ENCODE measurements at places on chromosomes 6 and 20.

GRCh38 chr20:12786276-12786675, 222.5 kb upstream of the SPTLC3 start:
- no peak for DNase-seq

DNA sequence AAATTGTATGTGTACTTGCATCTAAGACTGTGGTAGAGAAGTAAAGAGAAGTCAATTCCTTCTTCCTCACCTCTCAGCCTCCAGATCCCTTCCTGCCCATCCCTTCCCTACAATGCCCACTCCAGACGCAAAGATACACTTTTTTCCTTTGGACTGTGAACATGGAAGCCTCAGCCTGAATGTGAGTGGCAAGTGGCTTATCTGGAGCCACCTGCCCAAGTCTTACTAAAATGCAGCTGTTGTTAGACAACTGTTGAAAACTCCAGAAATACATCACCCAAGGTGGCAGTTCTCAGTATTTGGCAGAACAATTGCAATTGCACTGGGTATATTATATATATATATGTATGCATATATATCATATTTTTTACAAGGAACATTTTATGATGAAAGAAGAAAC, 7.5 kb downstream of the VGLL2 start:
- no peak for DNase-seq

- DNase-seq = no peak
These were observed 15.3 kb upstream of the TUBB2B start for GRCh38 chr6:3242768-3243167.

- no peak for DNase-seq
These were observed 92.5 kb upstream of the NXT1 start for GRCh38 chr20:23257848-23258746.

- DNase-seq = no peak
These were observed 115.2 kb upstream of the HMGCLL1 start for GRCh38 chr6:55694148-55694547.

DNA sequence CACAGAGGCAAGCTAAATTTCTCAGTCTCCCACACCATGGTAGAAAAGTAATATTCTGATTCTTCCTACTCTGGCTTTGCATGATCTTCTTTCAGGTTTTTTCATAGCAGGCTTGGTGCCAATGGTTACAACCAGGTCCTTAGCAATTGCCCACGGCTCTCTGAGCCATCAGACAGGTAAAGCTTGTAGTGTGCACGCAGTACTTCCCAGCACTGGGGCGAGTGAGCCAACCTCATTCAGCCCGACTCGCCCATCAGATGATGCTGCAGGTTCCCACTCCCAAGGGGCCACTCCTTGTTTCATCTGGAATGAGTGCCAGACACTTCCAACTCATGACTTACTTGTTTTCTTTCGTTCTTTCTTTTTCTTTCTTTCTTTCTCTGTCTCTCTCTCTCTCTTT, 78.3 kb downstream of the PERP start:
- DNase-seq = no peak

DNA sequence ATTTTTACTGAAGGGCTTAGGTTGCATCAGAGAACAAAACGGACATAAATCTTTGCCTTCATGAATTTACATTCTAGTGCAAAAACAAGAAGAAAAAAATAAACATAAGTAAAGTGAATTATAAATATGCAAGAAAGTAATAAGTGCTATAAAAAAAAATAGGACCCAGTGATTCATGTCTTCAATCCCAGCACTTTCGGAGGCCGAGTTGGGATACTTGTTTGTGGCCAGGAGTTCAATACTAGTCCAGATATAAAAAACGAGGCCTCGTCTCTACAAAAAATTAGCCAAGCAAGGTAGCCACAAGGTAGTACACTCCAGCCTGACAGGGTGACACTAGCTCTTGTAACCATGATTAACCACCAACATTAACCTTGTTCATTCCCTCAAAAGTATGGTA, 193.5 kb downstream of the SIM1 start:
- DNase-seq = no peak

DNA sequence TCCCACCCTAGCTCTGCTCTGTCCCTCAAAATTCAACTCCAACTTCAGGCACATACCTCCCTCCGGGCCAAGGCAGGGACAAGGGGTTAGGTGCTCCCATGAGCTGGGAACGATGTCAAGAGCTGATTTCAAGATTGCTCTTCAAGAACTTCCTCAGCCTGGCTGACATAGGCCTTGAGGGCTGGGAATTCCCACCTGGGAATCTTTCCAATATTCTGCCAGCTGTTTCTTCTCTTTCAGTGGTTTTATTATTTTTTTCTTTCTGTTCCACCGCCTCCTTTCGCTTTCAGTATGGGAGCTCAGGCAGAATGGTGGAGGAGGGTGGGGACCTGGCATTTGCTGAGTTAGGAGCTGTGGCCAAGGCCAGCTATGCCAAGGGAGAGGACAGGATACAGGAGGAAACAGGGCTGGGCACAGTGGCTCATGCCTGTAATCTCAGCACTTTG, 33.7 kb downstream of the SRSF3 start:
- DNase-seq = no peak

DNA sequence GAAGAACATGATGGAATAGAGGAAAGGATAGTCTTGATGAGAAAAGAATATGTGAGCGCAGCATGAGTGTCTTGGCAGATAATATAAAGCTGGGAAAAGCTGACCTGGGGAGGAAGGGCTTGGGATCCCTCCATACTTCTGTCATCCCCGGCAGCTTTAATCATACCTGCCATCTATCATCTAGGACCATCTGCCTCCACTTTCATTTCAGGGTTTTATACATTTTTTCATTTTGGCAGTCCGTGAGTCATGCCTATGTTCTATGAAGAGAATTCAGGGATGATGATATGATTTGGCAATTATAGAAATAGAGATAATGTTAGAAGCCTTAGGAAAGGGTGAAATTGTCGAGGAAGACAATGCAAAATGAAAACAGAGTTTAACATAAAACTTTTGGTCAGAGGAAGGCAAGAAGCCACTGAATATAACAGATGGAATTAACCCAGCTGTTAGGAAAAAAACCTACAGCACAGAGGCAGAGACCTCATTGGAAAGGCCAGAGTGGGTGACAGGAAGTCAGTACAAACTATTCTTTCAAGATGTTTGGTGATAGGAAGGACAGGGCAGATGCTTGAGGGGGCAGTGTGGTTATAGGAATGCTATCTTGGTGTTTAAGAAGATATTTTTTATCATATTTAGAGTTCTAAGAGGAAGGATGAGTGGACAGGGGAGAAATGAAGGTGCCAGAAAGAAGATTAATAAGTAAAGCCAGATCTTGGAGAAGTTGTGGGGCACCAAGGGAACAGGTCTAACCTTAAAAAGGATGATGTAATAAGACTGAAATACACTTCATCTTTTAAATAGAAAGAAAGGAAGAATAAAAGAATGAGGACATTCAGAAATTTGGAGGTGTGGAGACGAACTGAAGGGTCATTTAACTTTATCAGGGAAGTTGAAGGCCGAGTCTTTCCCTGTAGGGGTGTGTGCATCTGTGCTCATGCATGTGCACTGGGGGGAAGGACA, 37.8 kb downstream of the MARCKS start:
- DNase-seq = no peak

DNA sequence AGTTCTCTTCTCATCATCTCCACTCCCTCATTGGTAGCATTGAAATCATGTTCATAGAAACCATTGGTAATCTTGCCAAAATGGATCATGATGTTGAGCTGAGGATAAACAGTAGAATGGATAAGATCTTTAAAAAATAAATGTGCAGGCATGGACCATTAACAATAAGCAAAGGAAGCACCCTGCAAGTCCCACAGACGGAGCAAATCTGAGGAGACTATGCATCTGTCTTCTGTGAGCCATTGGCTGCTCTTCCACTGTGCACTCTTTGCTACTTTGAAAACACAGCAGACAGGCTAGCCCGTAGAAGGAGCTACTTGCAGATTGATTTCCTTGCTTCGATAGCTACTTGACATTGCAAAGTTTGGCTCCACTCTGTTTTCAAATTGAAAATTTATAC, 535.0 kb downstream of the PKHD1 start:
- DNase-seq = no peak

- DNase-seq = no peak
These were observed 101.5 kb upstream of the ZNFX1 start for GRCh38 chr20:49379338-49379737.

DNA sequence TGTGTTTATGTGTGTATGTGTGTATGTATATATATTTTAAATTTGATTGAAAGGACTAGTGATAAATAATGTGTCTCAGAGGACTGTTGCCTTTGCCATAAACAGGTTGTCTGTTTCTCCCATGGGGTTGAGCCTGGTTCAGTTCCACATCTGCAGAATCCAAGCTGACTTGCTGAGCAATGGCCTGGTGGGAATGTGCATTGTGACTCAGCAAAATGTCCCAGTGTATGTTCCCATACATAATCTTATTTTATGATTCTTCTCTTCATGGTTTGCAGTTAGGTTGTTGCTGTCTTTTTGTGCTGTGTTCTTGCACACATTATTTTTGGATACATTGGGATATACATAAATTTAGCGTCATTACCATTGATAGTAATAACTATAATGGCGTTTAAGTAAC, 115.6 kb upstream of the SLC24A3 start:
- no peak for DNase-seq

DNA sequence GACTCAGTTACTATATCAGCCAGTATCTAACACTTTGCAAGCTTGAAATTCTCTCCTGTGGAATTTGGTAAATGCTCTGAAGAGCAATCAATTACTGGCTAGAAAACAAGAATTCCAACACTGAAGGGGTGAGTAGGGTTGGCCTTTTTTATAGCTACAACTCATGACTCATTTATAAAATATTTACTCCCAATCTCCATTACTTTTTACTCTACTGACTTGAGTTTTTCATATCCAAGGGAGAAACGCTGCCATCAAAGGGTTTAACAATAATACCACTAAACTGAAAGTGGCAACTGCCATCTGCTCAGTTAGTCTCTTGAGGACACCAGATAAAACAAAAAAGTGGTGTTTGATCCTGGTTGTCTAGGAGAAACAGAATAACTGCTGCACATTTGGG, 203.1 kb downstream of the UBE3D start:
- no peak for DNase-seq

DNA sequence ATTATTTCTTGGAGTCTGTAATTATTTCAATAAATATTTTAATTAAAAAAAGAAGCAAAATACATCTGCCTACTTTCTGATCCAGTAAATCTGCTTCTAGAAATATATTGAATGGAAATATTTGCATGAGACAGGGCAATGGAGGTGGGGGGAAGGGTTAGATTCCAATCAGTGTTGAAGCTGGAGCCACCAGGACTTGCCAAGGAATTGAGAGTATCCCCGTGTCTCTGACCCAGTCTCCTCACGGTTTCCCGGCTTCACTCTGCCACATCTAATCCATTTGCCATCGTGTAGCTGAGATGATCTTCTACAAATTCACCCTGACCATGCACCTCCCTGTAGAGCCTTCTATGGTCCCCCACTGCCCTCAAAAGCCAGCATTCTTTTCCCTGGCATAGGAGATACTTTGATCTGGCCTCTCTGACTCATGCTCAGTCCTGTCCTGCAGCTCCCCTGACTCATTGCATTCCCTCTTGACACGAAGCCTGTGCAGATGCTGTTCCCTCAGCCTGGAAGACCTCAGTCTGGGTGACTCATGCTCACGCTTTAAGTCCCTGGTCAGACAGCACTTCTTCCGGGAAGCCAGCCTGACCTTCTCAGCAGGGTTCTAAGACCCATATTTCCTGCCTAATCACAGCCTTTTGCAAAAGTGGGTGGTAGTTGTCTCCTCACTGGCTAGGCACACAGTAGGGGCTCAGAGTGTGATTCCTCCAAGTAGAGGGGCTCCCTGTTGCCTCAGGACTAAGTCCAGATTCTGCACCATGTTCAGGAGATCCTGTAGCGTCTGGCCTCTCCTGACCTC, 23.0 kb upstream of the FKBP1A start:
- no peak for DNase-seq

GRCh38 chr6:161088676-161089328, 97.2 kb downstream of the MAP3K4 start:
- DNase-seq = no peak

- no peak for DNase-seq
These were observed 556 bp downstream of the NKX2-4 start for GRCh38 chr20:21396599-21397340.

DNA sequence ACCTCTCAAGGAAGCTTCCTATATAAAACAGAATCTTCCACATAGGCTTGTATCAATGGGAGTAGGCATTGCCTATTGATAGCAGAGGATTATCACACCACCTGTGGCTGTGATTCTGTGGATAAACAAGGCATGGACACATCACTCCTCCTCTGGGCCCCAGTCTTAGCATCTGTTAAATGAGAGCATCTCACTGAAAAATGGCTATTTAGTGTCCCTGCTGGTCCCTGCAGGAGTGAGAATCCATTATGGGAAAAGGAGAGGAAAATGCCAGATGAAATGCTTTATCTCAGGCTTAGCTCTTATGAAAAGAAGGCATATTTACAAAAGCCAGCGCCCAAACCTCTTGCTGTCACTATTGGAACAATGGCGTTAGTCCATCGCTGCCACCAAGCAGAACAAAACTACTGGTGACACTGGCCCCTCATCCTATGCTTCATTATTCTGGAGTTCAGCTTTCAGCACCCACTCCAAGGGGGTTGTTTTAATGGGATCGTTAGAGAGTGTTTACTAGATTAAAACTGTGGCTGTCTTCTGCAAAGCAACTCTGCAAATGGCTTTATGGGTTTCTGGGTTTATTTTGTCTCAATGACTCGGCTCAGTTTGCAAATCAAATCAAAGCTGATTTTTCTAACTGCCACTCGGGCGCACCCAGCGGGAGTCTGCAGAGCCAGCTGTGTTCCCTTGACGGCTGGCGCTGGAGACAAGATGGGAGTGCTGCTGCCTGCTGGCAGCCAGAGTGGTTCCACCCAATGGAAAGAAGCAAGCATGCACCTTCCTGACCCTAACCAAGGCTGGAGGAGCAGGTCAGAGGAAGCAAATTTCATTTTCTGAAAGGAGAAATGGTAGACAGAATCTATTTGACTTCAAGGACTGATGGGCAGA, 658.8 kb upstream of the CHD6 start:
- no peak for DNase-seq

DNA sequence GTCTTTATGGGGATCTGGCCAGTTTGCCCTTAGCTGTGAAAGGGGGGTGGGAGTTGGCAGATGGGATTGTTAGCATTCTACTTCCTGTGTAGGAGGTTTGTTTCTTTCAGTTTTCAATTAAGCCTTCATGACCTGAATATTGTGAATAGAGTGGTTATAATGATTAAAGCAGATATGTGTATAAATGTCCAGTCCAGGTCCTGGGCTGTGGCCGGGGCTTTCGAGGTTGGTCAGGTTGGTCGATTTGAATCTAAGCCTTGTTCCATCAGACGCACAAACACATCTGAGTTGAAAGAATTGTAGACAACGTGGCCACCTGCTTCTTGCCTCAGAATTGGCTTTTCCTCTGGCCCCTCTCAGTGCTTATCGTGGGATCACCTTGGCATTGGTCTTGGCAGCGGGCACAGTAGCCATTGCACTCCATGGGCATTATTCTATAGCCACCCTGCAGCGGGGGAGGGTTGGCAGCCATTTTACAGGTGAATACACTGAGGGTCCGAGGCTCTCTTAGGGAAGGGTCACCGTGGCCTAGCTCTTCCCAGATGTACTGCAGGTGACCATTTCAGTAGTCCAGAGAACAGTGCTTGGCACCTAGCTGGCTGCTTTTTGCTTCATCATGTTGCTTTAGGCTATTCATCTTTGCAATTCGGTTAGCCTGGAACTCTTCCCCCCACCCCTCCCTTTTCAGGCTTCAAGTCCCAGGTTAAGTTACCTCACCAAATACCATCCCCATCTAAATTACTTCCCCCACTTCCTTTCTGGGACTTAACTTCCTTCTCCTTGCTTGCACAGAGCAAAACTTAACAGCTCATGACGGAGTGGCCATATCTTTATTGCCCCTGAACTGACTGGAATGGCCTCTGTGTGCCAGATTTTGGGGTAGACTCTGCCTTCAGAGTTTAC, 1.1 kb downstream of the RNF114 start:
- DNase-seq = no peak
